IMR-90 (cell line): ENCODE measurements at places on chromosomes 2 and 18. TPM values are rescaled to one million over a fixed set of nuclear protein-coding genes. Genes with fewer than 3 reads are reported as not detected.
A peak's percentile ranks its signal among the peaks of the same experiment; 100 is the strongest.

Gene TIA1
- 93.3 and 103 TPM in 2 replicates for total RNA-seq

DNA sequence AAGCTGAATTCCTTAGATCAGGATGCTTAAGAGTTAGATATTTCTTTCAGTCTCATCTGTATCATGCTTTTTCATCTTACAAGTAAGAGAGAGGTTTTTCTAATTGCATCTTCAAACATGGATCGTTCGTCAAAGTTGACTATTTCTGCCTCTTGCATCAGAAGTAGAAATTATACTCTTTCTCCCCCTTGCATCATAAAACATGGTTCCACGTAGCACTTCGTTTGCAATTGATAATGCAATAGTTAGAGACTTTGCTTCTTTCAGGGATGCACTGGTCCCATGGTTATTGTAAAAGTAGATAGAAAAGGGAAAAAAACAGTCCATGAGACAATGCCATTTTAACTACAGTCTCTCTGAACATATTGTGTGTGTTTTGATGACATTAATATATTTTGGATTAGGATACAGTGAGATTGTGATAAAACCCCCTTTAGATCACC, 75.1 kb upstream of the PARD3B start:
- peak overlapping the region; percentile 12; the same call in 1 of the 2 replicates for H3K27ac ChIP-seq
- H3K36me3 ChIP-seq = no peaks in the 10 kb centered on the region
- H3K4me3 ChIP-seq = no peak overlapping the region
- no peaks in the 10 kb centered on the region for H3K27me3 ChIP-seq
- H3K4me1 ChIP-seq = peaks cover 11% of the 10 kb centered on the region
- peak; percentile 37 for DNase-seq

- no peaks in the 10 kb centered on the region for H3K27me3 ChIP-seq
- H3K4me3 ChIP-seq = no peak overlapping the region
- no peak overlapping the region for H3K27ac ChIP-seq
Observed at GRCh38 chr18:7885865-7886264, 318.7 kb downstream of the PTPRM start.

DNA sequence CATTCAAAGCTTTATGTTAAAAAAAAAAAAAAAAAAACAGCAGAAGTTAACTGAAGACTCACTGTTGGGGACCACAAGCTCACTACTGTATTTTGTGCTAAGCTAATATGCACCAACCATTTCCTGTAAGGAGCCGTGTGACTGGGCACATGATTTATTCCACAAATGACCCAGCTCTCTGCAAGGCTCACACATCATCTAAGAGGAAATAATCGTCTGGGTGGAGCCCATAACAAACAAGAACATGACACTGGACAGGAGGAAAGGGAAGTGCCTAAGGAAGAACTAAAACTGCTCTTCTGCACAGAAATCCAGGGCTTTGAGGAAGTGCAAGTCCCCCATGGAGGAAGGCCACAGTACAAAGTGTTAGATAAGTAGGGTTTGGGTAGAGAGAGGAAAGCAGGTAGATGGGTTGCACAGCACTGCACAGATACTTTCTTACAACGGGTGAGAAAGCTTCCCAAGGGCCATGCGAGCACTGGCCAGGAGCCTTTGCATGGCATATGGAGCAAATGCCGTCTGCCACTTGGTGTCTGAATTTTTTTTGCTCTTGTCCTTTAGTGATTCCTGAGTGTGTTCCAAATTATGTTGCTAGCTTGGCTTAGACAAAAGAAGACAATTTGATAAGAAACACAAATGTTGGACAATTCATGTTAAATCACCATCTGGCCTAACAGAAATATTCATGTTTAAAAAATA, 24.4 kb downstream of the NFE2L2 start:
- peaks cover 25% of the 10 kb centered on the region for H3K36me3 ChIP-seq
- peak; percentile 49 for DNase-seq
- peaks cover 32% of the 10 kb centered on the region for H3K4me1 ChIP-seq
- no peak overlapping the region for H3K4me3 ChIP-seq
- peak overlapping the region; percentile 82 for H3K27ac ChIP-seq

- DNase-seq = no peak
- H3K4me3 ChIP-seq = no peak overlapping the region
- no peaks in the 10 kb centered on the region for H3K4me1 ChIP-seq
- H3K27me3 ChIP-seq = no peaks in the 10 kb centered on the region
- no peak overlapping the region for H3K27ac ChIP-seq
- no peaks in the 10 kb centered on the region for H3K36me3 ChIP-seq
Observed at GRCh38 chr18:50638884-50639420, 79.1 kb downstream of the MAPK4 start.

GRCh38 chr2:174575124-174575776, 22.4 kb downstream of the WIPF1 start:
- peaks cover 21% of the 10 kb centered on the region for H3K36me3 ChIP-seq
- no peaks in the 10 kb centered on the region for H3K27me3 ChIP-seq
- no peaks in the 10 kb centered on the region; the same call in 1 of the 2 replicates for H3K4me1 ChIP-seq
- H3K4me3 ChIP-seq = no peak overlapping the region
- no peak for DNase-seq
- no peak overlapping the region for H3K27ac ChIP-seq

DNA sequence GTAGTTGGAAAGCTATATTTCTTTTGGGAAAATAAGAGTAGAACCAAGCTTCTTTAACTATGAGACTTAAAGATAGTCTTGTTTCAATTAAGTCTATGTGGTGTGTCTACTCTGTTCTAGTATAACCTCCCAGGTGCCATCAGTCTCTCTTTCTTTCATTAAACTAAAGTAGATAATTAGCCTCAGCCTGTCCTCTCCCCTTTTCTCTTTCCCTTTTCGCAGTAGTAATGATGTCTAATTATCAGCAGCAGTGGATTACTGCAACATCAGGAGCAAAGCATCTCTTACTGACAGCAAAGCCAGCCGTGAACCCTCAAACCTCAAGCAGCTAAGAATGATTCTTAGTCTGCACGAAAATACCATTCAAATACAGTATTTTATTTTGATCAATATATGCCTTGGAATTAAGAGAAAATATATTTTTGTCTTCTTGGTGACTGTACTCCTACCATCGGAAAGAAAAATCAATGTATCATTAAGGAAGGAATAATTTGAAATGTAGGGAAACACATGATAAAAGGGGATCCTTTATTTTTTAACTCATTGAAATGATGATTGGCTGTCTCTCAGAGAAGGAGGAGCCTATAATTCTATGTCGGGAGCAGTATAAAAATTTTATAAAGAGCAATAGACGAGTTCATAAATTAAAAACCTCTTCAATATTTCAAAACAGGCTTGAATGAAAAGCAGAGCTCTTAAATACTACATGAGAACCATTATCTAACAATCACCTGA, 4.5 kb downstream of the NOL4 start:
- DNase-seq = no peak
- H3K27me3 ChIP-seq = peaks cover 34% of the 10 kb centered on the region
- H3K4me1 ChIP-seq = 0 out of 2 replicates have a peak, but pooled peaks cover 1% of the 10 kb centered on the region

GRCh38 chr2:208118918-208119317, 5.4 kb downstream of the CRYGD start:
- H3K27ac ChIP-seq = no peak overlapping the region
- peaks cover 5% of the 10 kb centered on the region for H3K27me3 ChIP-seq
- H3K4me3 ChIP-seq = no peak overlapping the region
- no peaks in the 10 kb centered on the region for H3K4me1 ChIP-seq
- no peak for DNase-seq

- no peaks in the 10 kb centered on the region for H3K36me3 ChIP-seq
- DNase-seq = peak; percentile 63
- no peak overlapping the region for H3K27ac ChIP-seq
- no peak overlapping the region for H3K4me3 ChIP-seq
- H3K27me3 ChIP-seq = no peaks in the 10 kb centered on the region
Observed at GRCh38 chr2:205580212-205580987, 101.9 kb upstream of the NRP2 start.

DNA sequence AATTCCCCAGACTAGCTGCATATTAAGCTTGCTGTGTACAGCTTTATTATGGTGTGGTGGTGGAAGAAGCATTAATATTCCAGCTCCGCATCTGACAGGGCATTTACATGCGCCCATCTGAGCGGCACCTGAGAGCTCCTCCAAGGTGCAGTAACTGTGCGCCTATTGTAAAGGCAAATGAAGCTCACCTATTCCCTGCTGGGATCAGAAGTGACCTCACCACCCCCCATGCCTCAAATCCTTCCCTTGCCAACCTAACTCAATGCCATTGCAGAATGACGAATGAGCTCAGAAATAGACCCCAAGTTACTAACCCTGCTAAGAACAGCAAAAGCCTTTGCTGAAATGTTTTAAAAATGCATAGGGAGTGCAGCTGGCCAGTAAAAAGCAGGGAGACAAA, 14.3 kb downstream of the BCL11A start:
- no peaks in the 10 kb centered on the region; the same call in 1 of the 2 replicates for H3K4me1 ChIP-seq
- peaks cover 25% of the 10 kb centered on the region for H3K27me3 ChIP-seq
- no peak overlapping the region for H3K4me3 ChIP-seq
- H3K27ac ChIP-seq = no peak overlapping the region

- H3K27me3 ChIP-seq = no peaks in the 10 kb centered on the region
- H3K27ac ChIP-seq = no peak overlapping the region
- no peak for DNase-seq
- no peak overlapping the region for H3K4me3 ChIP-seq
Observed at GRCh38 chr2:185316383-185316782, 422.2 kb upstream of the FSIP2 start.

DNA sequence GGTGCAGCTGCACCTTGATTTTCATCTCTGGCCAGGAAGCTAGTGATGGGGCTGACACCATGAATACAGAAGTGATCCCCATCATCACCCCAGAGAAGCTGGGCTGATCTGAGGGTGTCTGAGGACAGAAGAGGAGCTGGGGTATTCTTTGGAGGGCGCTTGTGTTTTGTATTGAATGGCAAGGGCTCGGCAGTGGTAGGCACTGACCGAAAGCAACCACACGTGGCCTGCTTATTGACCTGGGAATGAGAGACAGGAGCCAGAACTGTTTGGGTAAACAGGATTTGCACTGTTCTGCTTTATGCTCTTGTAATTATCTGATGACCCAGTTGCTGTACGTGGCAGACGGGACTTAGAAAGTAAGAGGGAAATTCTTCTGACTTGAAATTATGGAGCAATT, 62.6 kb upstream of the RPL31 start:
- no peak overlapping the region for H3K4me3 ChIP-seq
- DNase-seq = no peak
- H3K27me3 ChIP-seq = no peaks in the 10 kb centered on the region
- H3K27ac ChIP-seq = no peak overlapping the region

- peak; percentile 64 for DNase-seq
- H3K4me3 ChIP-seq = no peak overlapping the region
- peaks cover 2% of the 10 kb centered on the region; the same call in 1 of the 2 replicates for H3K4me1 ChIP-seq
- no peak overlapping the region for H3K27ac ChIP-seq
Observed at GRCh38 chr2:73952499-73953446, 26.1 kb downstream of the DGUOK start.

GRCh38 chr2:161952783-161953191, 121.2 kb downstream of the DPP4 start:
- no peak overlapping the region for H3K4me3 ChIP-seq
- peaks cover 6% of the 10 kb centered on the region; the same call in 1 of the 2 replicates for H3K27me3 ChIP-seq
- H3K27ac ChIP-seq = no peak overlapping the region
- H3K4me1 ChIP-seq = no peaks in the 10 kb centered on the region

- H3K4me3 ChIP-seq = no peak overlapping the region
- DNase-seq = no peak
- H3K27me3 ChIP-seq = peaks cover 16% of the 10 kb centered on the region
- no peak overlapping the region for H3K27ac ChIP-seq
Observed at GRCh38 chr2:29351916-29352591, 236.8 kb downstream of the CLIP4 start.

GRCh38 chr2:98346311-98347236, at the start of gene CNGA3:
Gene CNGA3 (plus strand): TSS chr2:98346456. CDS start chr2:98369976, 23,520 bp downstream.
- no peaks in the 10 kb centered on the region for H3K4me1 ChIP-seq
- H3K4me3 ChIP-seq = no peak within 1 kb of the TSS; the same call in 1 of the 2 replicates
- no peak within 1 kb of the TSS for H3K27ac ChIP-seq
- H3K36me3 ChIP-seq = no peaks in the 10 kb centered on the region
- peak; percentile 6 for DNase-seq
